ENCODE measurements at places on chromosomes 13 and 19.

DNA sequence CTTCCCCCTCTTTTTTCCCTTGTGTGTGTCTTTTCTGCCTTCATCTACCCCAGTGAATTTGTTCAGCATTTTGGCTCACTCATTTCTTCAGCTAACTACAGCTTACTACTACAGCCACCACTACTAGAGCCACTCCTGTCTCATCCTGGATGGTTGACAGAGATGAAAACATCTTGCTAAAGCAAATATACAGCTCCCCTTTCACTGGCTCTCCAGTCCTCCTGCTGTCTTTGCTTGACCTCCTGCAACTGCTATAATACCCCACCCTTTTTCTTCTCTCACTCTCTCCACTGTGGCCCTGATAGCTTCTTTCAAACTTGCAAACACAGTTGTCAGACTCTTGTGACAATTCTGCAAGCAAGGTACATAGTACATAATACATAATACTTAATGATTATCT is 523.6 kb downstream of the DCT start:
- DNase-seq, result no peak

- DNase-seq, result no peak
Observed at GRCh38 chr19:57949296-57949695, 1.8 kb upstream of the ZNF256 start.

DNA sequence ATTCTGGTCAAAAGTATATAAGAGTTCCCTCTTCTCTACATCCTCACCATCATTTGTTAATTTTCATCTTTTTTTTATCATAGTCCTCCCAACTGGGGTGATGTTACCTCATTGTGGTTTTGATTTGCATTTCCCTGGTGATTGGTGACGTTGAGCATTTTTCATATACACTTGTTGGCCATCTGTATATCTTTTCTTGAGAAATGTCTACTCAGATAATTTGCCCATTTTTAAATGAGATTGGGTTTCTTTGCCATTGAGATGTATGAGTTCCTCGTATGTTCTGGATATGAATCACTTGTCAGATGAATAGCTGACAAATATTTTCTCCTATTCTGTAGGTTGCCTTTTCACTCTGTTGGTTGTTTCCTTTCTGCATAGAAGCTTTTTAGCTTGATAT is 2.4 kb downstream of the CD33 start:
- DNase-seq, result no peak

GRCh38 chr19:14536926-14537692 is 7.7 kb downstream of the TECR start:
- DNase-seq, result no peak

DNA sequence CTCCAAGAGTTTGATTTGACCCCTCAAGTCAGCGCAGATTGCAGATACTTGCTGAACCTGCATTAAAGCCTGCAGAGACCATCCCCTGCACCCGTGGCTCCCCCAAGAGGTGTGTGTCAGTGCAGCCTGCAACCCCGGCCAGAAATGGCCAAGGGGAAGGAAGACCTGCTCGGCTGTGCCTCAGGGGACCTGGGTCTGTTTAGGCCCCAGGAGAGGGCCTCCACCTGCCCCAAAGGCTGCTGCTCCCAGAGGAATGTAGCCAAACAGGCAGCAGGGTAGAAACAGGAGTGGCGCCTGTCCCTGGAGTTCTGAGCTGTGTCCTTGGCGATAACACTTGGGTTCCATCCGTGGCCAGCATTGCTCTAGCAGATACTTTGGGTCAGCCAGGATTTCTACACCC is 8.0 kb downstream of the POP4 start:
- DNase-seq, result no peak

DNA sequence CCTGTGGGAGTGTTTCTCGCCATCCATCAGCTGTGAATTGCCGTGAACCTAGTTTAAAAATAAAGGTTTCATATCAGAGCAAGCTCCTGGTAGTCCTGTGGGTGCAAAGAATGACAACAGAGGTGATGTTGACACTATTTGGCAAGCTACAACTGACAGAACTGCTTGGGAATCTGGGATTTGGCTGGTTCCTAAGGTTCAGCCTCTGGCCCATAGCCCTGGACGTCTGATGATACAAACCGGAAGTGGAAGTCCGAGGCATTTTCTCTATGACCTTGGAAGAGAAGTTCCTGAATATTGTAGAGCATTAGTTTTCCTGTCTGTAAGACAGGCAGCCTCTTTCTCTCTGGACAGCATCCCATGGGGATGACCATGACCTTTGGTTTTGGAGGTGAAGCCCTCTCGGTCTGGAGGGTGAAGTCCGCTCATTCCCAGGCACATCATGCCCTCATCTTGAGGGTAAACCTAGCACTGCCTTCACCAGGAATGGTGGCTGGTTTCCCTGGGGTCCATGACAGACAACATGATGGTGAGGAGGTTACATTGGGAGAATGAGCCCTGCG is 29.1 kb downstream of the GATAD2A start:
- no peak for DNase-seq
